Right lobe of liver (tissue), 6 donors: ENCODE measurements at places on chromosomes 3 and 15.

- no peak for DNase-seq
Observed at GRCh38 chr15:40766906-40767837, 2.6 kb upstream of the C15orf62 start.

DNA sequence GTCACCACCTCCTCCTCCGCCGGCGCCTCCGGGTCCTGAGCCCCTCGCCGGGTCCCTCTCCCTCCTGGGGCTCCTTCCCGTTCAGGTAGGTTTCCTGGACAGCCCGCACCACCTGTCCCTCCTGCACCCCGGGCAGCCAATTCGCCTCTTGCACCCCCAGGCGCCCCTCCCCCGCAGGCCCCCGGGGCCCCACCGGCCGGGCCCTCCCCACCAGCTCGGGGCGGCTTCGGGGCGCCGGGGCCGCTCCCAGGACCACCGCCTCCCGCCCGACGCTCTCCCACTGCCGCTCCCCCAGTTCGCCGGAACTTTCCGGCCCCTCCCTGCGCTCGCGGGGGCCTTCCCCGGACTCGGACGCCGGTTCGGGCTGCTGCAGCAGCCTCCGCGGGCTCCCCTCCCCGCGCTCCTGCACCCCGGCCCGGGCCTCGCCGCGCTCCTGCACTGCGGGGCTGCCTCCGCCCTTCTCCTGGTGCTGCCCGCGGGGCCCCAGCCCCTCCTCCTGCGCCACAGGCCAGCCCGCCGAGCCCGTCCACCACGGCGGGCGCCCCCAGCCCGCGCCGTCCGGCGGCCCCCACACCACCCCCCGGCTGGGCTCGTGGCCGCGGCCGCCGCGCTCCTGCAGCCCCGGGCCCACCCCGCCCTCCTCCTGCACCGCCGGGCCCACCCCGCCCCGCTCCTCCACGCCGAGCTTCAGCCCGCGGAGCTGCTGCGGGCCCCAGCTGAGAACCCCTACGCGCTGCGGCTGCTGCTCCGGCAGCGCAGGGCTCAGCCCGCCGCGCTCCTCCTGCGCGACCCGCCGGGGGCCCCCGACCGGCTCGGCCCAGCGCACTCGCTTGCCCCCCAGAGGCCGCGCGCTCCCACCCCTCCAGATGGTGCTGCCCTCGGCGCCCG lies 587 bp upstream of the TNK2 start:
- no peak for DNase-seq

- no peak for DNase-seq
Observed at GRCh38 chr15:71925145-71925544, 114.8 kb downstream of the NR2E3 start.

DNA sequence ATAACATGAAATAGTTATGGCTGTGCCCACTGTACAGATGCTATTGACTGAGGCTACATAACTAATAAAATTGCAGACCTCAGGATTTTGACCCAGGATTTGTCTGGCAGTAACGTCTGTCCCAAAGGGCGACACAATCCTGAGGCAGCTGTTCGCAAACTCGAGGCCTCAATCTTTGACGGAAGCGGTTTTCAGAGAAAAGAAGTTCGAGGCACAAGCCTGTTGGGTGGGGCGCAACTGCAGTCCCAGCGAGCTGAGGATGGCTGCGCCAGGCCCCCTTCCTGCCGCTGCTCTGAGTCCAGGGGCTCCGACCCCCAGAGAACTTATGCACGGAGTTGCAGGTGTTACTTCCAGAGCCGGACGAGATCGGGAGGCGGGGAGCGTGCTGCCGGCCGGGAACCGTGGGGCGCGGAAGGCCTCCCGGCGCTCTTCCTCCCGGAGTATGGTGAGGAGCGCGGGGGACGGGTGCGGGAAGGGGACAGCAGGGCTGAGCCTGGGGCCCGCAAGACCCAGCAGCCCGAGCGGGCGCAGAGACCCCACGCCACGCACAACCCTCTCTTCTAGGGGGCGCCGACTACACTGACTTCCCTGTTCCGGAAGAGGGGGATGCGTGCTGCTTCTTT lies at the start of gene PARP15:
Gene PARP15, plus strand, starts transcription at position 242 of the 623 bp plus-strand sequence. Its CDS starts 18 bp downstream, at position 260.
- DNase-seq, result peak; percentile 31

GRCh38 chr15:62637574-62637897 lies 405.0 kb upstream of the TPM1 start:
- no peak for DNase-seq

DNA sequence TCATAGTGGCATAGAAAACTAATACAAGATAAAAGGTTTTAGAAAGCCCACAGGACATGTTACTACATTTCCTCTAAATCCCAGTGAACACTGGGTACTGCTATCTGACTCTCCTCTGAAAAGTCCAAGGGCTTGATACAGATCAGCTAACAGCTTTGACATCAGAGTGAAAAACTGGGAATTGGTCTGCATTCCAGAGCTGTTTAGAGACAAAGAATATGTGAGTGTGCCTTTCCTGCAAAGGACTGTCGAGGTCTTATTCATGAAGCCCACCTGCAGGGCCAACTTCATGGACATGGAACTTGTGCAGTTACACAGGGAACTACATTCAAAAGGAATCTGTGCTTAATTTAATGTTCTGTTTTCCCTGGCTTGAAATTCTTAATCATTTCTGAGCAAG lies 5.2 kb upstream of the TMCO5A start:
- no peak for DNase-seq

GRCh38 chr3:175512700-175513099 lies 653.6 kb downstream of the NAALADL2 start:
- no peak for DNase-seq

DNA sequence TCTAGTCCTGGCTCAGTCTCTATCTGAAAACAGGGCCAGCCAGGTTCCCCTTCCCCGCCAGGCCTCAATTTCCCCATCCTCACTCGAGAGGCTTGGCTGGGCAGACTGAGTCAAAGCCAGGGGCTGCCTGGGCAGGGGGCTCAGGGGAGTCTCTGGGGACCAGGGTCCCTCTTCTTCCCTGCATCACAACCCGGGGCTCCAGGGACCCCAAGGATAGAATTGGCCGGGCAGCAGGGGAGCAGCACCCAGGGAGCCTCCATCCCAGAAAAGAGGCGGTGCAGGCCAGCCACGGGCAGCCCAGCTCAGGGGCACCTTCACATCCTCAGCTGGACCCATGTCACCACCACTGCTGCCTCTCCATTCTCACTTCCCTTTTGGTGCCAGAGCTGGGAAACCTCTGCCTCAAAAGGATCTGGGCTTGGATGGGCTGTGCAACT lies 13.3 kb upstream of the PLXND1 start:
- DNase-seq, result peak; percentile 20

- DNase-seq, result no peak
Observed at GRCh38 chr3:8619548-8619947, 25.1 kb downstream of the SSUH2 start.

DNA sequence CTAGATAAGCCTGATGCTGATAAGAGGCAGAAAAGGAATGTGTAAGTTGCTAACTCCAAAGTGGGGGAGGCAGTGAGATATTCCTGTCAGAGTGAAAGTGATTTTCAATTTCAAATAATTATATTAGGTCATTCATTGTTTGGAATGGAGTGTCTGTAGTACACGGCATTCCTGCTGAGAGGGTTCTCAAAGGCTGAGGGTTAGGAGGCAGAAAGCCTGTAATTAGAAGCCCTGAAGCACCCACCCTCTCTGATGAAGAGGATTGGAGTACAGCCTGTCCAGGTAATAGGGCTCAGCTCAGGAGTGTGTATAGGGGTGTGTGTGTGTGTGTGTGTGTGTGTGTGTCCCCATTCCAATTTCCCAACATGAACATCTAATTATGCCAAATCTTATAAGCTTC lies 486.8 kb downstream of the MAGI1 start:
- no peak for DNase-seq

DNA sequence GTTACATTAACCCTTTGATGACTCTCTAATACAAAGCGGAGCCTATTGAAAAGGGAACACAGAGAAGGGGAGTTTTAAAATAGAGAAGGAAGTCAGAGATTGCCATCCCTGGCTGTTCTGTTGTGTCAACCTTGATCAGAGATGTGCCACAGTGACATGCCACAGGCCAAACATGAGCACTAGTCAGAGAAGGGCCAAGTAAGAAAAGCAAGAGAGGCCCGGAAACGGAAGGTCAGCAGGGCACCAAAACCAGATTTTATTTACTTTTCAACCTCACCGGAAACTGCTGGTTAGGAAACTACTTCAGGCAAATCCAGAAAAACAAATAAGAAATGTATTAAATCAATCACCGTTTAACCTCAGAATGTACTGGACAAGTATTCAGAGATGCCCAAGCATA lies 171.8 kb downstream of the ALCAM start:
- DNase-seq, result no peak

DNA sequence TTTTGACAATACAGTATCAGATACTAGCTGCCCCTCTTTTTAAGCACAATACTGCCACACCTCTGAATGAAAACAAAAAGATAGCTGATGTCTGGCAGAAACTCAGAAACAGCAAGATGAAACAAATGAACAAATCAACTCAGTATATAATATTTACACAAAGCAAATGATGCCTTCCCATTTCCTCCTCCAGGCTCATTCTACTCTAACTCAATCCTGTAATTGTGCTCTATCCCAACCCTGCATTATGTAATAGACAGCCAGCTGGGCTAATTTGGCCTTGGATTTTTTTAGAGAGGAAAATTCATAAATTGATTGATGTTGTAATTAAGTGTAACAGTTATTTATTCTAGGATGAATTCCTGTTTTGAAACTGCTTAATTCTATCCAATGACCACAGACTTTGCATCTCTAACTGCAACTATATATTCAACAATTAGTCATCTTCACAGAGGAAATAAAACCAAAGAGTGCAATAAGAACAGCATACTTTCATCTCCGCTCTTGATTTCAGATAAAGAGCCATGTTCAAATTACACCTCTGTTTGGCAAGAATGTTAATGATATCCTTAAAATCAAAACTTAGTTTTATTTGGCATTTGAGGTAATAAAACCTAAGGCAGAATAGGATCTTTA lies 6.1 kb downstream of the ATG3 start:
- DNase-seq, result no peak

GRCh38 chr3:134798681-134799311 lies 3.7 kb downstream of the EPHB1 start:
- no peak for DNase-seq

GRCh38 chr3:123021996-123022510 lies 5.5 kb downstream of the SEMA5B start:
- no peak for DNase-seq

- no peak for DNase-seq
Observed at GRCh38 chr3:65288776-65289175, 601.0 kb upstream of the ADAMTS9 start.

GRCh38 chr3:98954791-98955604 lies 53.5 kb upstream of the DCBLD2 start:
- DNase-seq, result no peak

DNA sequence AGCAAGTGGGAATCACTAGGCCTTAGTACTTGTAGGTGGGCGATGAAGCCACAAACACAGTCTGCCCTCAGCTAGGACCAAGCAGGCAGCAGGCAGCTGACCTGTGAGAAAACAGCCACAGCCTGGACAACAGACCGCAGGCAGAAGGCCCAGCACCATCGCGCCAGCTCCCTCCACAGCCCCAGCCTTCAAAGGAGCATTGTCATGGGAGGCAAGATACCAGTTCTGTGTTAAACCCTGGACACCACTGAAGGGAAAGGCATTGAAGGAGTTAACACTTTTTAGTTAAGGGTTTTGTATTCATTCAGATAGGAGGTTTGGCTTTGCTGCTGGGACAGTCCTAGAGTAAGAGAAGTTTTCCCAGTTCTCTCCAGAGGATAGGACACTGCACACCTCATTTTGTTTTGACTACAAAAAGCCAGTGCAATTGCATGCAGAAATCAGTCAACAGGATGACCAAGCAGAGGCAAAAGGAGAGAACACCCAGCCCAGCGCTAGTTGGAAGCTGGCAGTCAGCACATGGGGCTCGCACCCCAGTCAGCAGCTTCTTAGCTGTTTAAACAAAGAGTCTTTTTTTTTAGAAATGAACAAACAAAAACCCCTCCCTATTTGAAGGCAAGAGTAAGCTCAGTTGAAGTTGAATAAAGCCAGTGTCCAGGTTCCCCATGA lies 286.1 kb upstream of the TPM1 start:
- no peak for DNase-seq

DNA sequence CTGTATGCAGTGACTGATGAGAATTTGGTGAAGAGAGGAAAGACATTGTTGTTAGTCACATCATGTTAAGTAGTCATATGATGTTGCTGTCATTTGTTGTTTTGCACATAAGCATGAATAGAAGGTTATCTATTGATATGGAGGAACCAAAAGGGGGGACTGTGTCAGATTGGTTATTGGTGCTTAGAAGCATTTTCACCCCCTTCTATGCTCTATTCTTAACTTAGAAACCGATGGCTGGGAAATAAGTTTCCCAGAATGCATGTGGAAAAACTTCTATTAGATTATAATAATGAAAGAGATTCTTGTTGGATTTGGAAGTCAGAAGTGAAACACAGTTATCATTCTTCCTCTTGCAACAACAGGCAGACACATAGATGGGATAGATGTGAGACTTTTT lies 33.2 kb upstream of the CADM2 start:
- DNase-seq, result no peak

GRCh38 chr15:69679623-69680228 lies 227.1 kb downstream of the RPLP1 start:
- no peak for DNase-seq

DNA sequence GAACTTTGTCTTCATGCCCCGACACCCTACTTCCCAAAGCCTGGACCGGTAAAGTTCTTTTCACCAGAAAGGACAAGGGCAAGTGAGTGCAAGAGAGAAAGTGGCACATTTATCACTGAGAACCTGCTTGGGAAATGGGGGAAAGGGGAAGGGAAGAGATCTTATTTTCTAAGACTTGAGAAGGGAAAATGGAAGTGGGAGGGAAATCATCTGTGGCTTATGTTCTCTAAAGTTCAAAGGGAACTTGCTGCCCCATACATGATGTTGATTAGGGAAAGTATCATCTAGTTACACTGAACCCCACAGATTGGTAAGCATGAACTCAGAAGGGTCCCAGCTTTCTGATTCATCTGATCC lies 199.5 kb upstream of the LPP start:
- no peak for DNase-seq

- no peak for DNase-seq
Observed at GRCh38 chr3:80496452-80496851, 728.7 kb upstream of the ROBO1 start.

GRCh38 chr15:77627067-77627466 lies 5.6 kb downstream of the LINGO1 start:
- no peak for DNase-seq

DNA sequence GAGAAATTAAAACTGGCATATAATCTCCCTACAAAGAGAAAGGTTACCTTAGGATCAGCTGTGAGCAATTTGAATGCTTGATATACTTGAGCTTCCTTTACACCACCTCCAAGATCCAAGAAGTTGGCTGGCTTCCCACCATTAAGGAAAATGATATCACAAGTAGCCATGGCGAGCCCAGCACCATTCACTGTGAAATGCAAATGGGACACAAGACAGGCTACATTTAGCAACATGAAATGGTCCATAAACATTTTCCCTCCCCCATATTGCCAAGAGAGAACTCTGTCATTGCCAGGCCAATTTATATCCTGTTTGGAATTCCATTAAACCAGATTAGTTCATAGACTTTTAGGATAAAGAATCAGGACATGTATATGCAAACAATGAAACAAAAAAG lies 158.7 kb downstream of the SUCLG2 start:
- DNase-seq, result no peak

DNA sequence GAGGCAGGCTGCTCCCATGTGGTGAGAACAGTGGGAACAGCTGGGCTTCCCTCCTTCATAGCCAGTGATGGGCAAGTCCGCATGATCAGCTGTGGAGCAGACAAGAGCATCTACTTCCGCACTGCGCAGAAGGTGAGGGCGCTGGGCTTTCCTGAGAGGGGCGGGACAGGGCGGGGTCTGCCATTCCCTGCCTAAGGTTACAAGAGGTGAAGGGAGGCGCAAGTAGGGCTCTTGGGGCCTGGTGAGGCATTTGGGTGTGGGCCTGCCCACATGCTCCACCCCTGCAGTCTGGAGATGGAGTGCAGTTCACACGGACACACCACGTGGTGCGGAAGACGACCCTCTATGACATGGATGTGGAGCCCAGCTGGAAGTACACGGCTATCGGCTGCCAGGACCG lies 10.6 kb upstream of the JMJD7 start:
- no peak for DNase-seq
